ENCODE measurements at places on chromosomes 1 and 21.

- peak; percentile 13 for DNase-seq
Measured at GRCh38 chr1:85148524-85149250, 52.1 kb downstream of the SYDE2 start.

GRCh38 chr1:47437447-47438164 lies at the start of gene FOXD2:
TSS of gene FOXD2 (plus strand) at chr1:47438044. CDS start at chr1:47438136, 92 bp downstream.
- DNase-seq: peak; percentile 97

DNA sequence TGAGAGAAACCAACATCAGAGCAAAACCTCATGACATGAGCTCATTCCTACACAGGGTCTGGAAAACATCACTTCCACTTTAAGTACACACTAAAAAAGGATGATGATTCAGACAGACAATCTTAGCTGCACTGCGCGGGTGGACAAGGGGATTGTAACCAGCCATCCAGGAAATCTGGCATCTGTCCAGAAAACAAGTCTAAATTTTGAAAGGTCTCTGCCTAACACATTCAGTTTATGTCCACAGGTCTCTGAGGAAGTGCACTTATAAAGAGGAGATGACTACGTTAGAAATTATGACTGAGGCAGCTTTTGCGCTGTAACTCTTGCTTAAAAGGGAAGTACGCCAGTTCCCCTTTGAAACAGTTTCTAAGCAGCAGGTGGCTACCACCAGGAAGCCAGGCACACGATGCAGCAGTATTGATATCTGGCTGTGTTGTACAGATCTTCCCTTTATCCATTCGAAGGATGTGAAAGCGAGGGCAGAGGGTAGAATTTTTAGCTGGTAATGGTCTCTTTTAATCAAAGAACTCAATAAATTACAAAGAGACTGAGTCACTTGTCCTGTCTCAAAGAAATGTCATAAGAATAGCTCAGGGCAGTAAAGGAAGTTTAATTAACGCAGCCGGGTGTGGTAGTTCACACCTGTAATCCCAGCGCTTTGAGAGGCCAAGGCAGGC lies 128.0 kb downstream of the SETD4 start:
- DNase-seq: peak; percentile 98

DNA sequence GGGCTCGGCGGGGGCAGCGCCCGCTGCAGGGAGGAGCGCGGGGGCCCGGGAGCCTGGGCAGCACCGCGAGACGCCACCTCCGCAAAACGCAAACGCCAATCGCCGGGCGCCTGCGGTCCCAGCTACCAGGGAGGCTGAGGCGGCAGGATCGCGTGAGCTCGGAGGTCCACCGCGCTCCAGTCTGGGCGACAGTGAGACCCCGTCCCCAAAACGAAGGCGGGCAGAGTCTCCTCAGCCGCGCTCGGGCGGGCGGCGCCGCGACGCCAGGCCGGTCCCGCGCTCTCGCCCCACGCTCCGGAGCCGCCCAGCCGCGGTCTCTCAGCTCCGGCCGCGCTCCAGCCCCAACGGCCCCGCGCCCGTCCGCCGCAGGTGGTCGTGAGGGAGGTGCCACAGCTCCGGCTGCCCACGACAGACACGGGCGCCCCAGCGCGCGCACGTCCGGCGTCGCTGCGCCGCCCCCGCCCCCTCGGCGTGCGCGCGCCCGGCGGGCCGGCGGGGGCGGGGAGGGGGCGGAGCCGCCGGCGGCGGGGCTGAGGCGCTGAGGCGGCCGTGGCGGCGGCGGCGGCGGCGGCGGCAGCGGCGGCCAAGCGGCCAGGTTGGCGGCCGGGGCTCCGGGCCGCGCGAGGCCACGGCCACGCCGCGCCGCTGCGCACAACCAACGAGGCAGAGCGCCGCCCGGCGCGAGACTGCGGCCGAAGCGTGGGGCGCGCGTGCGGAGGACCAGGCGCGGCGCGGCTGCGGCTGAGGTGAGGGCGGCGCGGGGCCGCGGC lies at the start of gene ADARB1:
ADARB1 (plus strand) TSS at position 533 of the 770 bp plus-strand sequence. CDS start 97,077 bp downstream, outside the sequence.
- peak; percentile 73 for DNase-seq

DNA sequence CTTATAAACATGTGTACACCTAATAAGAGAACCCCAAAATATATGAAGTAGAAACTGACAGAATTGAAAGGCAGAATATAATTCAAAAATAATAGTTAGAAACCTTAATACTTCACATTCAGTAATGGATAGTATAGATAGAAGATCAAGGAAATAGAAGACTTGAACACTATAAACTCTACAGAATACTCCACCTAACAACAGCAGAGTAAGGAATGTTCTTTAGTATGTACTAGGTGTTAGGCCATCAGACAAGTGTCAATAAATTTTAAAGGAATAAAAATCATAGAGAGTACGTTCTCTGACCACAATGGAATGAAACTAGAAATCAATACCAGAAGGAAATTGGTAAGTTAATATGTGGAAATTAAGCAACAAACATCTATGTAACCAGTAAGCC lies 16.6 kb downstream of the ZNF644 start:
- no peak for DNase-seq

GRCh38 chr21:45655124-45655523 lies 11.6 kb downstream of the PCBP3 start:
- peak; percentile 4 for DNase-seq

- DNase-seq: no peak
Measured at GRCh38 chr1:162380061-162380846, 1.3 kb upstream of the C1orf226 start.

DNA sequence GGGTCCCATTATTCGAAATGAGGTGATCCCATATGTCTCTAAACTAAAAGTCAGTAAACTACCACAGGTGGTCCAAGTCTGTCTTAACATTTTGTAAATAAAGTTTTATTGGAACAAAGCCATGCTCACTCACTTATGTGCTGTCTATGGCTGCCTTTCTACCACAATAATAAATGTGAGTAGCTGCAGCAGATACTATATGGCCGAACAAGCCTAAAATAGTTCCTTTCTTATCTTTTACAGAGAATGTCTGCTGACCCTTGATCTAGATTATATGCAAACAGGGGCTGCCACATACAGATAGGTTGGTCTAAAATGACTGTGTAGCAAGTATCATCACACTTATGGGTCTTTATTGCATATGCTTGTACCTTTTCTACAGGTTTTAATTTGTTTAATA lies 140.0 kb downstream of the VAV3 start:
- no peak for DNase-seq

- peak; percentile 85 for DNase-seq
Measured at GRCh38 chr1:235023711-235024439, 104.8 kb downstream of the TOMM20 start.

Measured in suppressor macrophage treated with lipopolysaccharide for 1 hour (primary cell).